ENCODE measurements at places on chromosomes 16 and 17.
A peak's percentile ranks its signal among the peaks of the same experiment; 100 is the strongest.

DNA sequence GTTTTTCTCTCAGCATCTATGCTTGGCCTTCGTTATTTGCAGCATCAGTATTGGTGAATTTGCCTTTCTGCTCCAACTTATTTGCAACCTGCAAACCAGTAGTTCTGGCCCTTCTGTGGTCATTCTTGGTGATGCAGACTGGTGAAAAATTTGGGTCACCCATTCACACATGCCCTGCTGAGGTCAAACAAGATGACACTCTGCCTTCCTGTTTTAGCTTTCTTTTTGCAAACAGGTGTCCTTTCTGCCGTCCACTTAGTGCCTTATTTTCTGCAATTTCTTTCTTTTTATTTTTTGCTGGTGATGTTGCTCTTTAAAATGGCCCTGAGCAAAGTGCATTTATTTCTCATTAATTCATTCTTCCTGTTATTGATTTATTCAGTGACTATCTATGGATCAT, 31.3 kb downstream of the PLCG2 start:
- no peak for DNase-seq

DNA sequence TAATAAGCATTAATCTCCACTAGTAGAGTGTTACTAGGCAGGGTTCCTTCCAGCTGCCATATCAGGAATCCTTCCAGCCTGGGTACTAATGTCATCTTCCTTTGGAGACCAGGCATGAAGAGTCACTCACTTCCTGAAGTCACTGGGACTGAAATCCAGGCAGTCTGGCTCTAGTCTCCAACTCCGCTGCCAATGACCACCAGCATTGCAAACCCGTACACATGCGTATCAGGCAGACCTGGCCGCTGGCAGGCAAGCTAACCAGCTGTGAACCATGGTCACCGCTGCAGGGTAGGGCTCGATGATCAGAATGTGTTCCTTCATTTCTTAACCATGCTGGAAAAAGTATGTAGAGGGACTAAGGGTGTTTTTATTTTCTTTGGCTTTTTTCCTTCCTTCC, 255.5 kb downstream of the CDH13 start:
- no peak for DNase-seq

- no peak for DNase-seq
Measured at GRCh38 chr16:29737713-29738112, 8.1 kb downstream of the C16orf54 start.

DNA sequence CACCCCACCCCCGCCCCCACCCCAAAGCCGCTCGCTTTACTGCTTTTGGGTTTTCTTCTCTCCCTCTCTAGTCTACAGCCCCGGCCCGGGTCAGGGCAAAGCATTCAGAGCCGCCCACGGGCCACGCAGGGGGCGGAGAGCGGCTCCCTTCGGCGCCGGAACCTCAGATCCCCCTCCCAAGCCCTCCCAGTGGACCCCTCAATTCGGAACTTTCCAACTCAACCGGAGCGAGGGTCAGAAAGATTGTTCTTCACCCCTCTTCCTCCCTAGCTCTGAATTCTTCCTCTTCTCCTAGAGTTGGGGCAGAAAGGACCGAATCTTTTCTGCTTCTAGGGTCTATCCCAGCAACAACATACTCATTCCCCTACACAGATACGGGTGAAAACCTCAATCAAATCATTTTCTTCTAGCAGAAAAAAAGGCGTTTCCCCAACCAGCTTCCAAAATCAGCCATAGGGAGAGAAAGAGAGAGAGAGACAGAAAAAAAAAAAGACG, 1.0 kb downstream of the HOXB2 start:
- DNase-seq, result peak; percentile 72

GRCh38 chr16:88920618-88921590, 54.4 kb upstream of the PABPN1L start:
- no peak for DNase-seq

DNA sequence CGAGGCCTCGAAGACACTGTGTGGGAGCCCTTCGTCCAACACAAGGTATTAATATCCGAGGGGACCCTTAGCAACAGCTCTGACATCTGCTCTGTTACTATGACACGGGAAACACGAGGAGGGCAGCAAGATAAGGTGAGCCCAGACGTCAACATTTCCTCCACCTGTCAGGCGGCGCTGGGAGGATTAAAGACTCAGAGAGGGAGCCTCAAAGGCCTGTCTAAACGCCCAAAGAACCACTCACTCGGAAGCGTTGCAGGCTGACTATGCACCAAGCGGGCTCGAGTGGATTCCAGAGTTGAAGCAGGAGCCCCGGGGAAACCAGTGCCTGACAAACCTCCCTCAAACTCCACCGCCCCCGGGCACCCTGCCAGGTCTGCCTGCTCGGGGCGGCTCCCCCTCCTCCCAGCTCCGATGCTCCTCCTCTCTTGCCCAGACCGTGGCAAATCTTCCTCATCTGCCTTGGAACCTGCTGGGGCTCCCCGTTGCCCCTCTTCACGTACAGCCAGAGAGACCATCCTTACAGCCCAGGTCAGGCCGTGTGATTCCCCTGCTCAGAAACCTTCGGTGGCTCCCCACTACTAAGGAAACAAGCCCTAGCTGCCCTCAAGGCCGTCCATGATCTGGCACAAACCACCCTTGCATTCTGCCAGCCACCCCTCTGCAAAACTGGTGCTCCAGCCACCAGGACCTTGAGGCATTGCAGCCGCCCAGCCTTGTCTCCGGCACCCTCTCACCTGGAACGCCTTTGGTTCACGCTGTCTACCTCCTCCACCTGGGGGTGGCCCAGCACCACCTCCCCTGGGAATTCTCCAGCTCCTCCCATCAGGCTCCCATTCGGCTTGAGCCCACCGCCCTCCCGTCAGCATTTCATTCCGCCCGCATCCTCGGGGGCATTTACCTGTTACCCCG, 16.2 kb downstream of the RPH3AL start:
- peak; percentile 1 for DNase-seq

GRCh38 chr17:68103148-68103547, 67.6 kb downstream of the KPNA2 start:
- peak; percentile 4 for DNase-seq

- DNase-seq, result no peak
Measured at GRCh38 chr17:68853439-68853838, 101.8 kb downstream of the ABCA8 start.

DNA sequence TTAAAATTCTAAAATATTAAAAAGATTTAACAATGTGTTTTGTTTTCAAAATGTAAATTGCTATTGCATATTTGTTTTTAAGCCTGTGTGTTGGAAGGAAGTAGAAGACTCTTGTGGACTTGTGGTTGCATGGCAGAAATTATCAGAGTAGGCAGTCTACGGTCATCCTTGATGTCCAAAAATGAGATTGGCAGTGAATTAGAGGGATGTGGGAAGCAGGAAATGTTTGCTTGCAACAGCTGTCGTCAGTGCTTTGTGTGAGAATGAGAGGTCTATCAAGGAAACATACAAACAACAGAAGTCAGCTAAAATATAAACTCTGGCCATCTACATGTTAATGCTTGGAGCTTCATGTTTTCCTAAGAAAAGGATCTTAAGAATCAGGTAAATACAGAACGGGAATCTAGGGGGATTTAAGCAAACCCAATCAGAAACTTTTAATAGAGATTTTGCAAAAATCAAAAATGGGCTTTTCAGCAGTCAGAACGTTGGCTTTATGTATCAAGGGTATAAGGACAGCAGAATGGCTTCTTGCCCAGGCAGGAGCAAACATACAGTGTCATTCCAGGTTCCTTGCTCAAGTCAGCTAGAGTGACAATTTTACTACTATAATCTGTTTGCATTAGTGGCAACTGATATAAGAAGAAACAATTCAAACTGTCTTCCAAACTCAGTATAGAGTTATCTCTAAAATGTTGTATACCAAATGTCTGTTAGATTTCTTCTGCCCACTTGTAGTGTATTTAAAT, 196.7 kb downstream of the CYB561 start:
- peak; percentile 30 for DNase-seq

- DNase-seq, result no peak
Measured at GRCh38 chr16:28958216-28958615, 7.5 kb downstream of the NFATC2IP start.

GRCh38 chr16:31064882-31065461, 9.1 kb downstream of the ZNF668 start:
- no peak for DNase-seq

DNA sequence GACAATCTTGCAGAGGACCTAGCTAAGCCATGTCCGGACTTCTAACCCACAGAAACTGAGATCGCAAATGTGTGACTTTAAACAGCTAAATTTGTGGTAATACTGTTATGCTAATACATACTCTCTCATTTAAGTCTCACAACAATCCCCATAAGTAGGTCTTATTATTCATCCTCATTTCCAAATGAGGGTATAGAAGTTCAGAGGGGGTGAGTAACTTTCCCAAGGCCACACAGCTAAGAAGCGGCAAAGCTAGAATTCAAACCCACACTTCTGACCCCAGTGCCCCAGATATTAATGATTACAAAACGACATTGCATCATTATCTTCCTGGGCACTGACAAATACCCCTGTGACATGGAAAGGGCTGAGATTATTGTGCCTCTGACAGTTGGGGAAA, 81.4 kb downstream of the CNGB1 start:
- DNase-seq, result no peak

DNA sequence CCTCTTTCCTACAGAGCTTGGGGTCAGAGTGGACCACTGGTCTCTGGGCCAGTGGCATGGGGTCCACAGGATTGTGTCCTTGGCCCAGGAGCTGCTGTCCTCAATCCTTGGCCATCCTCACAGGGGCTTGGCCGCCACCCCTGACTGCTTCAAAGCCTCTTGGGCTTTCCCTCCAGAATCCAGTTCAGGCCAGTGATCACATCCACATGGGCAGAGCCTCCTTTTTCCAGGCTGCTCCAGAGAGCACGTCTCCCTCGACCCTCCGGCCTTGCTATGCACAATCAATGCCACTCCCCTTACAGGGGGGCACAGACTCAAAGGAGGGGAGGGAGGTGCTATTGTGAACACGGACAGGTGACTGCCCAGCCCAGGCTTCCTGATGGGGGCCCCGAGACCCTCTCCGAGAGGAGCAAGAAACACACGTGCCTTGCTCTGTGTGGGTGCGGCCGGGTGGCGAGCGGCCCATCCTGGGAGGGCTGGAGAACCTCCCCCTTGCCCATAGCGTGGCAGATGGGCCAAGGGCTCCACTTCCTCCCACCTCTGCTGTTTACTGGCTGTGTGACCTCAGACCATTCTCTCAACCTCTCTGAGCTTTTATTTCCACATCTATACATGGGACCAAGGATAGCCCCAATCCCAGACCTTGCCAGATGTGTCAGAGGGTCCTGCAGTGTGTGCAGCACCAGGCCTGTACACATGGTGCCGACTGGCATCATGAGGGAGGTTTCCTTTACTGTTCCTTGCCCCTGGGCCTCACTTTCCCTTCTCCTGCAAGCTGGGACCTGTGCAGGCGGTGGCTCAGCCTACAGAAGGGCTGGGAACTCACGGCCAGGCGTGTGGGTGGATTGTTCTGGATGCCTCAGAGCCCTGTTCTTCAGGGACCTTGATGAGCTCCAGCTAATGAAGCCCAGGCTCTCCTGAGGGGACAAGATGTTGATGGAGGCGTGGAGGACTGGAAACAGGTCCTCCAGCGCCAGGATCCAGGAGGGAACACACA, 229.0 kb upstream of the GSE1 start:
- DNase-seq, result no peak

DNA sequence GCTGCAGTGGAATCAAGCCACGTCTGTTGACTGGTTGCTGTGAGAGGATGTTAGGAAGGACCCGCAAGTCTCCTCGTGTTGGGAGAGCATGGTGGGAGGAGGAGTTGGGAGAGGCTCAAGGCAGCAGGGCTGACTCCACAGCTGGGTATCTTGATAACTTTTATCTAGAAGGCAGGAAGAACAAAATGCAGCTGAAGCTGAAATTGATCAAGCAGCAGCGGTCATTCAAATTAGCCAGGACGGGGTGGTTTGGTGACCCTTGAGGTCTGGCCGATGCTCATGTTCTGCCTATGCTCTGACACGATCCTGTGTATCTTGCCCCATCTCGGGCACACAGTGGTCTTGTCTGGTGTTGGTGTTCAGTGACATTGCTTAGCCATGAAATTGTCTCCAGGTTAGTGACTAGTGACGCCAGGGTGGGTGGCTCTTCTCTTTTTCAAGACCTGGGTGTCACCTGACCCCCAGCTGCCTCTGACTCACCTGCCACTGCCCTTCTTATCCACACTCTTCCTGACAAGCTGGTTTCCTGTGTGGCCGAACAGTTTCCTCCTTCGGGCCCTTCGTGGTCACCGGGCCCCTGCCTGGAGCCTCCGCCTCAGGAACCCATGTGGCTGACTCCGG, 19.1 kb downstream of the NPTX1 start:
- DNase-seq, result peak; percentile 85

GRCh38 chr16:84053237-84053636, 10.6 kb upstream of the SLC38A8 start:
- DNase-seq, result no peak

GRCh38 chr16:77736879-77737278, 14.6 kb downstream of the NUDT7 start:
- no peak for DNase-seq

DNA sequence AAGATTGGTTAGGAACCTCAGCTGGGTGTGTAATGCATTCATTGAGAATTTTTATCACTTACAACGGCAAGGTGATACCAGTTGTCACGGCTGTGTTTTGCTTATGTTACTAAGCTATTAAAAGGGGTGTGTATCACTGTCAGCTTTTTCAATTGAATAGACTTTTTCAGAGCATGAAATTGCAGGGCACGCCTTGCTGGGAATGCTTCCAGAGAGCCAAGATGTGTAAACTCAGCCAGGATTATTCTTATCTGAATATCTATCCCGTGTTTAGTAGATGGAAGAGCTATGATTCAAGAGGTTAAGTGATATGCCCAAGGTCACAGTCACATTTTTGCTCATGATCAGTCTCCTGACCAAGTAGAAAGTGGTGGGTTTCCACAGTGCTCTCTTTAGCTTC, 6.6 kb upstream of the TEKT3 start:
- no peak for DNase-seq

GRCh38 chr17:11636771-11637170, 38.5 kb downstream of the DNAH9 start:
- no peak for DNase-seq

- no peak for DNase-seq
Measured at GRCh38 chr17:753418-753817, 1.4 kb upstream of the GEMIN4 start.

- DNase-seq, result no peak
Measured at GRCh38 chr17:32335046-32335445, 6.9 kb downstream of the C17orf75 start.

DNA sequence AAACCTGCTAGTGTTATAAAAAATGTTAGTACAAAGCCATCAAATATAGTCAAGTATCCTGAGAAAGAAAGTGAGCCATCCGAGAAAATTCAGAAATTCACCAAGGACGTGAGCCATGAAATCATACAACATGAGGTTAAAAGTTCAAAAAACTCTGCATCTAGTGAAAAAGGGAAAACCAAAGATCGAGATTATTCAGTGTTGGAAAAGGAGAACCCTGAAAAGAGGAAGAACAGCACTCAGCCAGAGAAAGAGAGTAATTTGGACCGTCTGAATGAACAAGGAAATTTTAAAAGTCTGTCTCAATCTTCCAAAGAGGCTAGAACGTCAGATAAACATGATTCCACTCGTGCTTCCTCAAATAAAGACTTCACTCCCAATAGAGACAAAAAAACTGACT, 31.7 kb downstream of the RBBP6 start:
- no peak for DNase-seq

GRCh38 chr17:60170835-60171752, 21.3 kb downstream of the CA4 start:
- no peak for DNase-seq

GRCh38 chr17:1713878-1714426, 3.8 kb upstream of the TLCD2 start:
- DNase-seq, result peak; percentile 58

- DNase-seq, result no peak
Measured at GRCh38 chr17:32112416-32112815, 29.9 kb upstream of the RHOT1 start.

Data from OCI-M1 (cell line).